ENCODE measurements at places on chromosomes 11 and 22. TPM values are rescaled to one million over a fixed set of nuclear protein-coding genes. Genes with fewer than 3 reads are reported as not detected.

The CCDC87 gene
- 0.18 TPM for total RNA-seq

The IGSF22 gene
- not detected for total RNA-seq

The ARHGAP42 gene
- 7.3 TPM for total RNA-seq

The OR51B5 gene
- 0.54 TPM for total RNA-seq

The CHKB gene
- 7.2 TPM for total RNA-seq

The HEPN1 gene
- not detected for total RNA-seq

DNA sequence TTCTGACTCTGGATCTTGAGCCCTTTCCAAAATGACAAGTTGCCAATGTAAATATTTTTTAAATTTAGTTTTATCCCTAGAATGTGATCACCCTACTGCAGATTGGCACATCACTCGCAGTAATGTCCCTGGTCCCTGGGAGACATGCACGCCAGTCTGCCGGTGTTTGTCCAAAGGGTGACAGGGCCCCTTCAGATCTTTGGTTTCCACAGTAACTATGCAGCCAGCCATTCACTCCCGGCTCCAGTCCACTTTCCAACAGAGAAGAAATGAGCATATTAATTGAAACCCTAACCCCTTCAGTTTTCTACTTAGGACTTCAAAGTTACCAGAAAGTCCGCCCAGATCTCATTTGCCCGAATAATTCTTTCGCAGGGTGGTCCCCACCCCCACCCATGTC lies 25.8 kb upstream of the RASSF10 start:
- DNase-seq: no peak

GRCh38 chr11:92550411-92550810 lies 325.8 kb downstream of the FAT3 start:
- DNase-seq: no peak

- no peak for DNase-seq
These were observed 25.2 kb upstream of the CARD16 start for GRCh38 chr11:105070306-105070705.

- DNase-seq: no peak
These were observed 20.3 kb upstream of the PARVG start for GRCh38 chr22:44160421-44160820.

DNA sequence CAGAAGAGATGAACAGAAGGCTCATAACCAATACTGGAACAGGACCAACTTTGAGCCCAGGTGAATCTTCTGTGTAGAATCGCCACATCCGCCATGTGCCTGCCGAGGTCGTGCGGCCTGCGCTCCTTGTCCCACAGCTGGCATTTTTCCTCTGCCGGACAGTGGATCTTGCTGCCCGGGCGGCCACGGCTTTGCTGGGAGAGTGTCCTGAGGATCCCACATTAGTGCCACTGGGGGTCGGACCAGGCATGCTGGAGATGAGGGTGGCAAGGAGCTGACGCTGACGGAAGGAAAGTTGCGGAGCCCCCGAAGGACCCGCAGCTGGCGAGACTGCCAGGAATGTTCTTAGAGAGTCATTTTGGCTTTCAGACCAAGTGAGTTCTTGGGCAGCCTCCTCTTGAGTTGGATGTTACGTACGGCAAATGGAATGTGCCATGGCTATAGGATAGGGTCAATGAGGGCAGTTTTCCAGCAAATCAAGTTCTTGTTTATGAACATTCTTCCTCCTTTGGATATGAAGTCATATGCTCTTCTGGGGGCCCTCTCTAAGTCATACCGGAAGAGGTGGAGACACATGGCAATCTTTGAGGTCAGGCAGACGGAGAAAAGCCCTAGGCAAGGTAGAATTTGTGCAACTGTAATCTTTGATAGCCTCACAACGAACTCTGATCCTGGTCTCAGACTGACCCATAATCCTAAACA lies 57.4 kb upstream of the NUP160 start:
- DNase-seq: peak; percentile 80

DNA sequence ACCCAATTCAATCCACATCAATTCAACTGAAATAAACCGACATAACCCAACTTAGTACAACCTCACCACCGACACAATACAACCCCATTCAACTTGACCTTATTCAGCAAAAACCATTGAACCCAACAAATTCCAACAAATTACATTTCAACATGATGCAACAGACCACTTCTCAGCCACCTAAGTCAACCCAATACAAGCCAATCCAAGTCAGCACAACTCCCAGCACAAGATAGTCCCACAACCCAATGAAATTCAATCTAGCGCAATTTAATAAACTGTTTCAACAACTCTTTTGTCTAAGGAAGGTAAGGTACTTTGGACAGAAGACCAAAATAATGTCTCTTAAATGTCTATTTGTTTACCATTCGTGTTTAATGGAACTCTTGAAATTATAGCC lies 226.0 kb downstream of the MIAT start:
- DNase-seq: no peak

DNA sequence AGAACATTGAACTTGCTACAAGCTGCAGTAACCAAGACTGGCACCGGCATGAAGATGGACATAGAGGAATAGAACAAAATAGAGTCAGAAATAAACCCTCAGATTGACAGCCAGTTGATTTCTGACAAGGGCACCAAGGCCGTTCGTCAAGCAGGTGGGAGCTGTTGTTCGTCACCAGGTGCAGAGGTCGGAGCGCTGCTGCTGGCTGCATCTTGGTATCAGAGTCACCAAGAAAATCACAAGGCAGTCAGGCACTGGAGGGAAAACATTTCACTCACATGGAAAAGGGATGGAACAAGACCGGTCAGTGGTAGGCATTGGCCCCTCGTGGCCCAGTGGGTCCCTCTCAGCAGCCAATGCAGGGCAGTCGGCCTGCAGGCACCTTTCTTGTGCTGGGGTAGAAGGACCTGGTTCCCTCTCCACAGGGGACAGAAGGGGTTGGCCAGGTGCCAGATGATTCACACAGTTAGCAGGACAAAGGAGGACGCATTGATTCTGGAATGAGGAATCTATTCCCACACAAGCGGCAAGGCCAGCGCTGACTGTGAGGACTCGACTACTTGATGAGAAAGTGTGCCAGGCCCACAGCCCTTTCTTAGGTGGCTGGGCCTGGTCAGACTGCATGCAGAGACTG lies 115.8 kb upstream of the FGF3 start:
- peak; percentile 27 for DNase-seq

DNA sequence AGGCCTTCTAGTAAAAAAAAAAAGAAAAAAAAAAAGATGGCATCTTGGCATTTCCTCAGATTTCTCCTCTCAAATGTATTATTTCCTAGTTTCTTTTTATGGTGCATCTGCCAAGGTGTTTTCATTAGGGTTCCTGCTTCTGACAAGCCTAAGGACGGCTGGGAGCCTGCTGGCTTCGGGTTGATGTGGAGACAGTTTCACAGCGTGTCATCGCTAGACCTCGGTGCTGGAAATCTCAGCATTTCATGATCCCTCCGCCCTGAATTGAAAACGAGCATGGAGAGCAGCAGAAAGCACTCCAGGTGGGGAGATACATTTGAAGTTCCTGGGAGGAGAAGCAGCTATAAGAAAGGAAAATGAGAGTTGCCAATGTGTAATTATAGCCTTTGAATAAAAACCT lies 283.9 kb upstream of the CNTN5 start:
- no peak for DNase-seq

GRCh38 chr11:134581121-134581626 lies 169.1 kb upstream of the B3GAT1 start:
- DNase-seq: no peak

- DNase-seq: peak; percentile 97
These were observed 75.7 kb downstream of the DEPDC5 start for GRCh38 chr22:31829505-31829904.

Measured in IMR-90 (cell line).